ENCODE measurements at places on chromosomes 7 and 10.
A peak's percentile ranks its signal among the peaks of the same experiment; 100 is the strongest.

DNA sequence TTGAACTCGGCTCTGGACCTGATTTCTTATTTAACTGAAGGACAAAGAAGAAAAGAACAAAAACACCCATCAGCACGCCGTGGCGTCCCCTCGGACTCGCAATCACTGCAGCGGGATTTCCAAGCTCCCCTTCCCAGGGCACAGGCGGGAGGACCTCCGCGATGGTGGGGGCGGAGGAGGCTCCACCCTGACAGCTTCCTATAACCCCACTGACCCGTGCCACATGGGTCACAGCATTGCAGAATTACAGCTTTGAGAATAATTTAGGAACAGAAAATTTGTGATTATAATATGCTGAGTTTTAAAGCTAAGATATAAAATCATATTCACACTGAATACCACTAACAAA lies 129.7 kb upstream of the SEC61G start:
- no peak for DNase-seq

- no peak for DNase-seq
These were observed 92.7 kb downstream of the SEMA3D start for GRCh38 chr7:85094046-85094725.

DNA sequence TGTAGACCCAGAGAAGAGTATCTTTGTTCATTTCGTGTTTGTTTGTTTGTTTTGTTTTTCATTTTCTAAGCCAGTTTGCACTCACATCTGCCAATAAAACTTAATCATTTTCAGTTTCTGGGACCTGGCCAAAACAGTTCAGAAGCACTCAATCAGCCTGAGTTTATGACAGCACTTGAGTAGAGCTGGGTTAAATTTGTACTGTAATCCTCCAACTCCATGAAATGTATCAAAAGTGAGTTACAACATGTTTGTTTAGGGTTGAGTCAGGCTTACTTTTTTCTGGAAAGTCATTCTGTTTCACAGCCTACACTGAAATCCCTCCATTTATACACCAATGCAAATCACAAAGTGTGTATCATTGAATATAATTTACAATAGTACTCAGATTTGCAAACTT lies 91.9 kb downstream of the ZWINT start:
- no peak for DNase-seq

- DNase-seq: no peak
These were observed 2.5 kb upstream of the AVPI1 start for GRCh38 chr10:97689559-97690020.

DNA sequence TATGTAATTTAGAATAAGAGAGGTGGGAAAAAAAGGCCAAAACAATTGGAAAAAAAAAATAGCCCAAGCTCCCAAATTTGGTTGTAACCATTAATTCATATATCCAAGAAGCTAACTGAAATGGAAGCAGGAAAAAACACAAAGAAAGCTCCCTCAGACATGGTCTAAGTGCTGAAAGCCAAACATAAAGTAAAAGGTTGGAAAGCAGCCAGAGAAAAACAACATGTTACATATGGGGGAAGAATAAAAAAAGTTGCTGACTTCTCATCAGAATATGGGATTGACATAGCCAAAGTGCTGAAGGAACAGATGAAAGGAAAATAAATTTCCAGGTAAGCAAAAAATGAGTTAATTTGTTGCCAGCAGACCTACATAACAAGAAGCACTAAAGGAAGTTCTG lies 40.3 kb downstream of the PDZD8 start:
- DNase-seq: no peak

GRCh38 chr7:45295222-45295621 lies 137.6 kb downstream of the RAMP3 start:
- DNase-seq: no peak

DNA sequence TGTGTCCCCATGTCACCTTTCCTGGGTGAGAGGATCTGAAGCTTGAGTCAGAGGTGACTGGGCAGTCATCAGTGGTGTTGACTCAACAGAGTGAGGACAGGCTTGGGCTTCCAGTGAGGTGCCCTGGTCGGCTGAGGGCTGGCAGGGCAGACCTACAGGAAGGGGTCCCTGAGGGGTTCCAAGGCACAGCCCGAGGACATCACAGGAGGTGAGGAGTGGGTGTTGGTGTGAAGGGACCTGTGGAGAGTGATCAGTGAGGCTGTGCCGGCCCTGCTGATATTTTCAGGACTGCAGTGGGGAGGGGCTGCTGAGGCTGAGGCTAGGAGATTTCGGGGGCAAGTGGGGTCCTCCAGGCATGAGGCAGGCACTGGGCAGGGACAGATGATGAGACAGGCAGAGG lies 545.5 kb downstream of the TCERG1L start:
- no peak for DNase-seq

- DNase-seq: no peak
These were observed 137.7 kb downstream of the RTKN2 start for GRCh38 chr10:62130948-62131347.

DNA sequence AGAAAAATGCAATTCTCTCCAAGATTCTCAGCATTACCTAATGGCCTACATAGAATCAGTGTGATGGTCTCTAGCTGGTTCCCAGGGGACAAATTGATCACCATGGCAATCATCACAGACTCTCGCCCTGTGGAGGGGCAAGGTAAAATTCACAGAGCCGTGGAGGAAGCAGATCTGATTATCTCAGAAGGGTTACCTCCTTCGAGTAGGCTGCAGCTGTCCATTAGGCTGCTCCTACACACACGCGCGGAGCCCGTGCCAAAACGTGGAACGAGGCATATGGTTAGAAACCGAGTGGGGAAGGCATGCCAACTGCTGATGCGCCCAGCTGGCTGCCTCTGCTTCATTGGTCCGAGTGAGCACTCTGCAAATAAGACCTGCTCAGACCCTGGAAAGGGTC lies 52.8 kb upstream of the PTER start:
- no peak for DNase-seq

DNA sequence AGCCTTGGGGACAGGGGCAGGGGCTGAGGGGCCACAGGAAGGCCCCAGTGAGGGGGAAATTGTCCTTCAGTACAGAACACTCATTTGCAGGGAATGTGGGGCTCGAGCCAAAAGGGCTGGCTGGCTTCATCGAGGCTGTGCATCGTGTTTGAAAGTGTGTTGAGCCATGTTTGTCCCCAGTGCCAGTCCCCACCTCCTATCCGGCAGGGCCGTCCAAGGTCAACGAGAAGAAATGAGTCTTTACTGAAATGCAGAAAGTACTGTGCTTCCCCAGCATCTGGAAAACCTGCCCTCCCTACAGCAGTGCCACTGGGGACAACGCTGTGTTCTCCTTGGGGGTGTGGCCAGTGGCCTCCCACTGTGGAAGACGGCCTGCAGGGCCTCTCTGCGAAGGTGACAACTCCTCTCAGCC lies 214.1 kb downstream of the KLF6 start:
- no peak for DNase-seq

- no peak for DNase-seq
These were observed 350.0 kb downstream of the CRPPA start for GRCh38 chr7:16071246-16071857.

GRCh38 chr10:79403441-79404230 lies 41.8 kb downstream of the ZCCHC24 start:
- no peak for DNase-seq

- no peak for DNase-seq
These were observed 389.5 kb downstream of the TCERG1L start for GRCh38 chr10:130921911-130922440.

DNA sequence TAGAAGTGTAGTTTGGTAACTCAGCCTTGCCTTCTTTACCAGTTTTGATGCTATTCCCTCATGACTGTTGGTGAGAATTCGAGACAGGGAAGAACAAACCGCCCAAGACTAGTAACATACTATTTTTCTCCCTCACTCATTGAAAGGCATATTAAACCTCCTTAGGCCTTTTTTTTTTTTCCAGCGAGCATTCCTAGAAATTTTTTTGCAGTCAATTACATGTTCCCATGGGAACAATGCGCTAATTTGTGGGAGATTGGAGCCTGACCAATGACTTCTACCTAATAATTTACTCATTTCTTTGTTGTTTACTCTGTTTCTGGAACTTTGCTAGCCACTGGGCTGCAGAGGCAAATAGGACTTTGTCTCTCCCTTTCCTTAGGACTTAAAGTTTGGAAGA lies 6.0 kb downstream of the VPS50 start:
- DNase-seq: no peak

DNA sequence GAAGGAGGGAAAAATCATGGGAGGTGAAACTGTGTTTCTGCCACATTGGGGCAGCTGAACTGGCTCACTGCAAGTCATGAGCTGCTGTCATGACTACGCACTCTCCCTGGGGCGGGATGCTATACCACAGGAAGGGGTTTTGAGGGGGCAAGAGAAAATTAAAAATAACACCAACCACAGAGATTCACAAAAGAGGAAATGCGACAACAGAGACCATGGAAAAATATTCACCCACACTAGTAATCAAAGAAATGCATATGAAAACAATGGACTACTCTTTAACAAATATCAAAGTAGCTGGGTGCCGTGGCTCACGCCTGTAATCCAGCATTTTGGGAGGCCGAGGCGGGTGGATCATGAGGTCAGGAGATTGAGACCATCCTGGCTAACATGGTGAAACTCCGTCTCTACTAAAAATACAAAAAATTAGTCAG lies 65.2 kb upstream of the TM9SF3 start:
- DNase-seq: peak; percentile 42

GRCh38 chr10:132882069-132882951 lies 60.1 kb downstream of the CFAP46 start:
- DNase-seq: no peak

DNA sequence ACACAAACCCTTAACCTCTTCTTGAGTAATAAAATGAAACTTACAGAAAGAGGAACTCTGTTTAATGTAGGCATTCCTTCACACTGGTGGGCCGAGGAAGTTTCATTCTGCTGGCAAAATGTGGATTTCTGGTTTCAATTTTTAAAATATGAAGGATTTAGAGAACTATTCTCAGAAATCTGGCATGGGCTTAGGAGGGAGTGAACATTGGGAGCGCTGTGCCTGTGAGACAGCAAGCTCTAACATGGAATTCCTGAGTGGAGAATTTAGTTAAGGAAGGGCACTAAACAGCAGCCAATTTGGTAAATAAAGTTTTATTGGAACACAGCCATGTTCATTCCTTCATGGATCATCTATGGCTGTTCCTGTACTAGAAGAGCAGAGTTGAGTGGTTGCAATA lies 751.8 kb upstream of the IGFBP3 start:
- no peak for DNase-seq

GRCh38 chr7:72268090-72268489 lies 144.0 kb downstream of the CALN1 start:
- no peak for DNase-seq

DNA sequence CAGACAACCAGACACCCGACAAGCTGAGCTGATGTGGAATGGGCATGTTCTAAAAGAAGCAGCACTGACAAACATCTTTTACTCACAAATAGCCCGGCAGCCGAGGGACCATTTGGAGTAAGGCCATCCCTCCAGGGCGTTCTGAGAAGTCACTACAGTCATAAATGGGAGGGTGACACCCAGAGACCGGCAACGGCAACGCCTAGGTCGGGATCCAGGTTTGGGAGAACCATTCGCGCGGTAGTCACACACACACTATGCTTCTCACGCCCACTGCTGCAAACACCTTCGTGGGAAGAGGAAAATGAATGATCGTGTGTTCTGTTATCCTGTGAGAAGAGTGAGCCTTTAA lies 9.8 kb downstream of the TNS3 start:
- no peak for DNase-seq

DNA sequence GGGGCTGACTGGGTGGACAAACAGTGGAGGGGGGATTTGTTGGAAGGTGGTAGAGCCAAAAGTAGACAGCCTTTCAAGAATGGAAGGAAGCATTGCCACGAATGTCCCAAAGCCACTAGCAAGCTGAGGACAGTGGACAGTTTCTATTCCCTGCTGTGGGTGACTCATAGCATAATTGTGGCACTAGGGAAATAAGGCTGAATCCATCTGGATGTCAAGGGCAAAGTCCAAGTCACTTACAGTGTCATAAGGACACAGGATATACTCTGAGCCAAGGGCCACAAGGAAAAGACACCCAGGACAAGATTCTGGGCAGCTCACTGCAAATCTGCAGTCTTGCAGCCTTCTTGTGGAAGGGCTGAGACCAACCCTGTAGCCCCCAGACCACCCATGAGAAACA lies 79.7 kb downstream of the FRMPD2 start:
- DNase-seq: no peak

- DNase-seq: peak; percentile 7
These were observed 107.4 kb upstream of the KLF14 start for GRCh38 chr7:130841416-130841815.

DNA sequence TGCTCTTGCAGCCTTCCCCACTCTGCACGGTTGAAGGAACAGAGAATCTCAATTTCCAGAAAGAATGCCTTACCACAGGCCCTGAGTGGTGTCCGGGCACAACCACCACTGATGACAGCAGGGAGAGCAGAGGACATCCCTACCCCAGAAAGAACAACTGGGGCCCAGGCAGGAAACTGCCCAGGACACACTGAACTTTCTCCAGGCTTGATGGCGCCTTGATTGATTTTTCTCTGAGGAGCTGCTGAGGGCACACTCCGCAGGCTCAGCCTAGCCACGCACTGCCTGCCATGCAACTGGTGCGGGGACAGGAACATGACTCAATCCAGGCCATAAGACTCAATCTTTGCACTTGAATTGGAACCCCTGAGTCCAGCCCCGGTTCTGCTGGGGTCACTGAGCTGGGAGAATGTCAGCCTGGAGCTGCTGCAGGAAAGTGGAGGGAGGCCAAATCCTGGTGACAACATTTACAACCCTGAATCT lies 5.9 kb downstream of the AKR1B1 start:
- no peak for DNase-seq

DNA sequence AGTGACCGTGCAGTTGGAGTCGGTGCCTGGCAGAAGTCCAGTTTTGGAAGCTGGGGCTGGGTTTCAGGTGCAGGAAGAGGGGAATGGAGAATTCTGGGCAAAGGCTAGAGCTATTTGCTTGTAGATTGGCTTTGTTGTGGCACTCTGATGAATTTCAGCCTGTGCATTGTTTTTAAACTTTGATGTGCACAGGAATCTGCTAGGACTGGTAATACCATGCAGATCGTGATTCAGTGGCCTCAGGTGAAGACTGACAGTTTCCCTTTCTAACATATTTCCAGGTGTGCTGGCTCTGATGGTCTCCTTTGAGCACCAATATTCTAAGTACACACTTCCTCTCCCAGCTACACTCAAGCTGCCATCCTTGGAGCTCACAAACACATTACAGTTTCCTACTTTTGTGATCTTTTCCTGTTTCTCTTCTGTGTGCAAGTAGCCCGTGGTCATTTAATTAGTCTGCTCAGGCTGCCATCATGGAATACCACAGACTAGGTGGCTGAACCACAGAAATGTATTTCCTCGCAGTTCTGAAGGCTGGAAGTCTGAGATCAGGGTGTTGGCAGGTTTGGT lies 55.6 kb downstream of the NOC3L start:
- no peak for DNase-seq

GRCh38 chr7:28718545-28718944 lies 239.6 kb downstream of the TRIL start:
- DNase-seq: no peak

GRCh38 chr7:136897676-136898075 lies 29.2 kb downstream of the CHRM2 start:
- no peak for DNase-seq

- DNase-seq: no peak
These were observed 26.3 kb downstream of the PAPSS2 start for GRCh38 chr10:87685832-87686574.

Measured in stimulated activated CD8-positive, alpha-beta memory T cell treated with anti-CD3 and anti-CD28 coated beads, Interleukin-4, amount 100 ng/mL, for 24 hours (primary cell).